Activated CD4-positive, alpha-beta T cell treated with anti-CD3 and anti-CD28 coated beads for 36 hours (primary cell): ENCODE measurements at places on chromosomes 5 and 9. TPM values are rescaled to one million over a fixed set of nuclear protein-coding genes. Genes with fewer than 3 reads are reported as not detected.

Gene UBE2QL1
- not detected for total RNA-seq

Gene QRFP
- not detected for total RNA-seq

Gene SOX30
- 0.18 TPM for total RNA-seq

Gene C9orf50
- not detected for total RNA-seq

Gene NUTM2G
- total RNA-seq = not detected

Gene CCDC192
- total RNA-seq = not detected
